A549 (cell line): ENCODE measurements at places on chromosomes 4 and X.

DNA sequence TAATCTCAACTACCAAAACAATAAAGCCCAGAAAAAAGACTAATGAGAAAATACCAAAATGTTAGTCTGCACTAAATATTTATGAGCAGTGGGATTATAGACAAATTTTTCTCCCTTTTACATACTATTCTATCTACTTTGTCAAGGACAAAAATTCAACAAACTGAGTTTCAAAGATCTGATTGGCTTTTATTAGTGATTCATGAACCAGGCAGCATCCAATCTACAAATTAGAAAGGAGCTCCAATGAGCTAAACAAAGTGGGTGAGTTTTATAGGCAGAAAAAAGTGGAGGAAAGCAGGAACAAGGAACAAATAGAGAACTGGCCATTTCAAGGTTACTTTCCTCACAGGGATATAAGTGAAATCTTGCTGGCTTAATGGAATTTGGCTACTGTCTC is 24.4 kb upstream of the SH3KBP1 start:
- no peak for DNase-seq

DNA sequence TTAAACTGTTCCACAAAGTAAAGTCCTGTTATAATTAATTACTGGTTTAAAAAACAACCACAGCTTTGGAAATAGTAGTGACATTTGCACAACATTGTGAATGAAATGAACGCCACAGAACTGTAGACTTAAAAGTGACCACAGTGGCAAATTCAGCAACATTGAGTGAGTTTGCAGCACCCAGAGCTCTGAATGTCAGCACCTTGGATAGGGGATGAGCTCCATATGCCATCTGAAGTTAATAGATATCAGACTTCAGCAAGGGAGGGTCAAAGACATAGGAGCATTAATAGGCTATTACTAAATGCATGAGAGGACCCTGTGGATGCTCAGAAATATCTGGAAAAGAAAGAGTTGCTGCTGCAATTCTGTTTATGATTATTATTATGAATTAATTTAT is 55.3 kb upstream of the KCNIP4 start:
- no peak for DNase-seq

DNA sequence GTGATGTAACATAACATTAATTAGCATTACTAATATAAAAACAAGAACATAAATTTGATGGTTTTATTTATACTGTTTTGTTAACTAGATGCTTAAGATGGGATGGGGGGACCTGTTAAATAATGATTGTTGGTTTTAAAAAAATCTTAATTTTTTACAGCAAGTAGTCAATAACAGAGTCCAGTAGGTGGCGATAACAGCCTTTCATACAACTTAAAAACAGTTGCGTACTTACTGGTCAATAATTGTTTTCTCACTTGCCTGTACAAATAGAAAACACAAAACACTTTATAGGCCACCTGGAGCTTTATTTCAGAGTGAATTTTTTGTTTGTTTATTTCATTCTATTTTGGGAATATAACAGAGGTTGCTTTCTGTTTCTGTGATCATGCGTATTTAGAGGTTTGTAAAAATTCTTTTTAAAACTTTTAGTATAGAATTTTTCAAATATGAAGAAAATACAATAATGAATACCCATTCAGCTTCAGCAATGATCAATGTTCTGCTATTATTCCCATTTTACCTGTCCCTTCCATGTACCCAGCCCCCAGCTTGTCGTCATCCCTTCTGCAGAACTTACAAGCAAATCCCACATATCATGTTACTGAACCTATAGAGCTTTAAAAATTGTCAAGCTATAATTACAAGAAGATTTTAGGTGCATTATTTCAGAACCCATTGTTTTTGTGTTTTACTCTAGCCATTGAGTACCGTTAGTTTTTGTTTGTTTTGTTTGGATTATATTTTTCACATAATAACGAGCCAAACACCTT is 97.1 kb downstream of the MRPL1 start:
- DNase-seq, result peak; percentile 18

DNA sequence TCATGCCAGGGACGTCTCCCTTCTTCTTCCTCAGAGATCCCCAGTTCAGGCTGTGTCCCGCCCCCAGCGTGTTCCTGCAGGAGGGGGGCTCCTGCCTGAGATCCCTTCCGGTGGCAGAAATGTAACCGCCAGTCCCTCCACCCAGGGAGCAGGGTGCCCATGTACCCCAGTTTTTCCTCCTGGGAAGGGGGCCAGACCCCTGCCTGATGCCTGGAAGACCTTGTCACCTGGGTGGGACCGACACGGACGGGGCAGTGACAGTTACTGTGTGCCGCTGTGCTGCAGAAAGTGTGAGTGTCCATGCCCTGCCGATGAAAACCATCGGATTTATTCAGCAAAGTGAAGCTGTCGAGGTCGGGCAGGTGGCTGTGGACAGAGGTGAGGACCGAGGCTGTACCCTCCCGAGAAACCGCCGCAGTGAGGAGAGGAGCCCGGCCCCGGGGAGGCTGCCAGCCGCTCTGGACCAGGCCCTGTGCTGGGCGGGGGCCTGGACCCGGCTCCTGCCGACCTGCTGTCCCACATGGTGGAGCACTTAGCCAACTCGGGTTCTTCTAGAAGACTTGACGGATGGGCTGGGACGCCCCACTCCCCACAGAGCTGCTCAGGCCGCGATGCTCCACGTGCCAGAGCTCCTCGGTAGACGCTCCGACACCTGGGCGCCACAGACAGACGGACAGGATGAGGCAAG is 36.7 kb upstream of the HMX1 start:
- no peak for DNase-seq

DNA sequence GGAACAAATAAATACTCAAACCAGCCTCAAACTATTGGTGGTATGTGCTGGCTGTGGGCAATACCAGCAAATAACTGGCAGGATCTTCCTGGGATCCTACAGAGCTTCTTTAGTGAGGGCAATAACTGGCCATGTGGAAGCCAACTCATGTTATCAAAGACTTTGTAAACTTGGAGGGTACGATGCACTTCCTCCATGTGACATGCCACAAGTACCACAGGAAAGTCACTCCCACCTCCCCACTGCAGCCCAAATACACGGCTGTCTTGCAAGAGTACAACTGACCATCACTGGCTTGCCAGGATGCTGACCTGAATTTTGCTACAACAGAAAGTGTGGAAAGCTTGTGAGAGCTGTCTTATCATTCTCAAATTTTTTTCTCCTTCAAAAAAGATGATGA is 93.3 kb upstream of the MAML3 start:
- DNase-seq, result no peak

DNA sequence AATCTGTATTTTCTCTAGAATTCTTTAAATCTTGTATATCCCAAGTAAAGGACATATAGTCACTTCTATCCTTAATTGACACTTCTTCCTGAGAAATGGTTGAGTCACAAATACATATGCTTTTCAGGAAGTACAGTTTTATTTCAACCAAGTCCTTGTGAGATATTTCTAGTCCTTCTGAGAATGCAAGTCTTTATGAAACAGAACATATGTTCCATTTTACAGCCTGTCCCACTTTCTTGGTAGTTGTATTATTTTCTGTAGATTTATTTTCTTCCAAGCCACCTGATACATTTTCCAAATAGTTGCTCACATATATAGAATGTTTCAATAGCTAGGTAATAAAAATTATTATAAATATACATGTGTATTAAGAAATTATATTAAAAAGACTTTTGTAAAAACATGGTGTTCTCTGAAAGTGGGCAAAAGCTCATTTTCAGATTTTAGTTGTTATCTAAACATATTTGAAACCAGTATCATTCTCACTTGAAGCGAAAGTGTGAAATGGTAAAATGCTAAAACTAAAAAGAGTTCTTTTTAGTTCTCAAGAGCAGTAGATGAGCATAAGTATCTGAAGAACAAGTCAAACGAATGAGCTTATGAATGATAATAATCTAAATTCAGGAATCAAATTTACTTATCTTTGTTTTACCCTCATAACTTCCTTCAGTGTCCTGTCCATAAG is 468.0 kb downstream of the EPHA5 start:
- no peak for DNase-seq

GRCh38 chr4:147765121-147765529 is 33.2 kb downstream of the ARHGAP10 start:
- no peak for DNase-seq

GRCh38 chrX:33178690-33179089 is 32.7 kb downstream of the DMD start:
- no peak for DNase-seq

GRCh38 chr4:8676676-8677075 is 84.1 kb downstream of the CPZ start:
- DNase-seq, result no peak

- DNase-seq, result no peak
These were observed 218.2 kb downstream of the BANK1 start for GRCh38 chr4:102008711-102009110.

DNA sequence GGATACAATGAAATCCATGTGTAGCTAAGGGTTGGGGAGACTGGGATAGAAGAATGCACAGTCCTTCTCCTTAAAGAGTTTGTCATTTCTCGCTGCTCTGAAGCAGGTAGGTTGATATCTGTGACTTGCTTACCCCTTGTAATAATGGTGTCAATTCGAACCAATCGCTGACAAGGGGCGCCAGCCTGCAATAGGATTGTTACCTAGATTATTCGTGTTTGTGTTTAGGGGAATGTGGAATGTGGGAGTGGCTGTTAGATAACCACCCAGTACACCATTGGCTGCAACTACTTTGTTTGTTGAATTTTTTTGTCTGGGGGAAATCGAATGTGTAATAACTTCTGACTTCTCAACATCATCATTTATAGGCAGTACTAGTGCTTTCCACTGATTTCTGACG is 141.6 kb downstream of the LARP7 start:
- DNase-seq, result no peak

DNA sequence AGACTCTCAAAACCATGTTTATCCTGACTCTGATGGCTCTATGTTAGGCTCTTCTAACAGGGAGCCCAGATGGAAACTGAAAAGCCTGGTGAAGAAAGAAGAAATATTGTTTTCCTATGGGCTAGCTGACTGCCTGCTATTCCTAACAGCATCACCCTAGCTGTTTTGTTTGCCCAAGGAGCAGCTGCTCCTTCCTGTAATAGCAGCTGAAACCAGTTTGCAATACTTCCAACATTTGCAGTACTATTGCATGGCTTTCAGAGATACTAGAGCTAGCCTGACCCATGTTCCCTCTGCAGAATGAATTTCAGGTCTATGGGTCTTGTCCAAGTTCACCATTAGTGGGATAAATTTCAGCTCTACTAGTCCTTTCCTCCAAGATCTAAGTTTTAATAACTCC is 495.2 kb downstream of the INPP4B start:
- no peak for DNase-seq

DNA sequence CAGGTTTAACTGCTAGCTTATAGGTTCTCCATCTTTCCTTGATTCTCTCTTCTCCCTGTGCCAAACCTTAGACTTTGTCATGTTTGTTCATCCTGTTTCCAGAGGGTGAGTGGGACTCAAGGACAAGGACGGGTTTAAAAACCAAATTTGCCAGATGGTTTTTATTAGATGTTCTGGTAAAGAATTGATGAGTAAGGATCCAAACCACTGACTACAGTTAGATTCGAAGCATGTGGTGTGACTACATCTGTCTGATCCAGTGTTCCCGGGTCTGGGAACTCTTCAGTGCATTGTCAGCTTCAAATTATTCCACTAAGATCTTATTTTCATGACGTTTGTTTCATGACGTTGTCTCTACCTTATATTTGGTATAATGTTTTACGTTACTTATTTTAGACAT is 37.5 kb downstream of the MTMR1 start:
- no peak for DNase-seq

DNA sequence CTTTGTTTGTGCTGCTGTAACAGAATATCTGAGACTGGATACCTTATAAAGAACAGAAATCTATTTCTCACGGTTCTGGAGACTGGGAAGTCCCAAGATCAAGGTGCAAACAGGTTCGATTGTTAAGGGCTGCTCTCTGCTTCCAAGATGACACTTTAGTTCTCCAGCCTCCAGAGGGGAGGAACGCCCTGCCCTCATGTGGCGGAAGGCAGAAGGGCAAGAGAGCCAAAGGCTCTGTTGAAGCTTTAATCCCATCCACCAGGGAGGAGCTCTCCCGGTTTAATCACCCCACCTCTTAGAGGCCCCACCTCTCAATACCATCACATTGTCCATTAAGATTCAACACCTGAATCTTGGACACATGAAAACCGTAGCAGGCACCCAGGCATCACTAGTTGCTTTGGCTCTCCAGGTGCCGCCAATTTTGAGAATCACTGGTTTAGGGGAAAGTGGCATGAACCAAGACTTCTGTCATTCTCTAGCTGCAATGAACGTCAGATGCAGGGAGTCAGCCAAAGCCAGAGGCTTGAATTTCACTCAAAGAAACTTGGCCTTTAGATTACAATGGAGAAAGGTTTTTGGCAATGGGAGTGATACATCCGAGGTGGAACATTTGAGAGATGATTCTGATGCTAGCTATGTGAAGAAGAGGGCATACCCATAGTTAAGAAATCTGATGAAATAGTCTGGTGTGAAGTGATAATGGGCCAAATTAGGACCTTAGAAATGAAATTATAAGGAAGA is 15.7 kb downstream of the FHL1 start:
- peak; percentile 59 for DNase-seq

DNA sequence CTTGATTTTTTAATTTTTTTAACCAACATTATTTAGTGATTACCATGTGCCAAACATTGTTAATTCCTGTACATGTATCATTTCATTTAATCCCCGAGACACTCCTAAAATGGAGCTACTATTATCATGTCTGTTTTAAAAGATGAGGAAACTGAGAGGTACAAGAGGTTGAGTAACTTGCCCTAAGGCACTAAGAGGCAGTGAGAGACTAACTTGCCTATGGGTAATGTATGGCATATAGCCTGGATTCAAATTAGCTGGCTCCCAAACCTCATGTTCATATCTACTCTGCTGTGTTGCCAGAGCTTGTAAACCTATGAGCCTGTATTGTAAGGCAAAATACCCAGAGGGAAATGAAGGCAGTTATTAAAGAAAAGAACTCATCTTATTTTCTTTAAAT is 443.6 kb downstream of the IL15 start:
- DNase-seq, result no peak

DNA sequence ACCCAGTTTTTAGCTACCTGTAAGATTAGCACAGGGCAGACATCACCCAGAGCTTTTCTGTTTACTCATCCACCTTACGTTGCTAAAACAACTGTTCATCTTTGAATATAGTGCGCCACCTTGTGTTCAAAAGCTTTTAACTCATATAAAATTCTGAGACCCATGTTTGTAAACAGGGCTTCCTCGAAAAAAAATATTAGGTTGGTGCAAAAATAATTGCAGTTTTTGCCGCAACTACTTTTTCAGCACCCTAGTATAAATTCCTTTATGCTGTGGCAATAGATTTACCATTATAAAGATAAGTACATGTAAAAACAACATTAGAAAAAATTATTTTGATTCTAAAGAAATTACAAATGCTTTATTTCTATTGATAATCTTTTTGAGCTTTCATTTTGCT is 147.9 kb downstream of the LRBA start:
- peak; percentile 77 for DNase-seq

GRCh38 chr4:62706423-62706822 is 1506.3 kb downstream of the ADGRL3 start:
- no peak for DNase-seq

DNA sequence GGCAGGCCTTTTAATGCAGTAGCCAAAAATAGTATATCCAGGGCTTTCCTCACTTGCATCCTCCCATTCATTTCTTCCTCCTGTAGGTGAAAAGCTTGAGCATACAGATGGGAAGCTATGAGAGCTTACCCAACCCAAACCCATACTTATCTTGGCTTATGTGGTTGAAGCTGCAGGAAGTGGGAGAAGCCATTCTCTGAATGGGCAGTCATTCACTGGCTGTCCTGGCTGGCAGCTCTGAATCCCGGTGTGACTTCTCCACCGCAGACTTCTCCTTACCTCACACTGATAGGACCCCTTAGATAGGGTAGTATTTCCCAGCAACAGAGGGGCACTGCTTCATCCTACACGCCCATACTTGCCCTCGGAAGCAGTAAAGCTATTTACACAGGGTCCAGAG is 125.4 kb downstream of the AMMECR1 start:
- no peak for DNase-seq
